T-helper 1 cell (primary cell): ENCODE measurements at places on chromosomes 7 and 10.

GRCh38 chr10:31112961-31113360 is 81.3 kb upstream of the ZNF438 start:
- DNase-seq = no peak

DNA sequence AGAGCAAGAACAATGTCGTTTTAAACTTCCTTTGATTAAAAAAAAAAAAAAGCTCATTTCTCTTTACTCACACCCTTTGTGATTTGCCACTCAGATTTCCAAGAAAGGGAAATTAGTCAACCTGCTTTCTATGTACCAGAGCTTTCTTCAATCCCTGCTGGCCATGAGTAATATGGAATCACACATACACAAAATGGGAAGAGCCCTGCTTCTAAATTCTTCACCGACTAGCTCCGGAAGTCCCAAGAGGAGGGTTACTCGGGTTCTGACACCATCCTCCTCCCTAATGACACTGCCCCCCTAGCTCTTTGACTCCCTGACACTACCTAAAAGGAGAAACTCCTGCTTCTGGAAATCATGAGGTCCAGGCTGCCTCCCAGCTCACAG is 81.8 kb upstream of the SFMBT2 start:
- DNase-seq = no peak

DNA sequence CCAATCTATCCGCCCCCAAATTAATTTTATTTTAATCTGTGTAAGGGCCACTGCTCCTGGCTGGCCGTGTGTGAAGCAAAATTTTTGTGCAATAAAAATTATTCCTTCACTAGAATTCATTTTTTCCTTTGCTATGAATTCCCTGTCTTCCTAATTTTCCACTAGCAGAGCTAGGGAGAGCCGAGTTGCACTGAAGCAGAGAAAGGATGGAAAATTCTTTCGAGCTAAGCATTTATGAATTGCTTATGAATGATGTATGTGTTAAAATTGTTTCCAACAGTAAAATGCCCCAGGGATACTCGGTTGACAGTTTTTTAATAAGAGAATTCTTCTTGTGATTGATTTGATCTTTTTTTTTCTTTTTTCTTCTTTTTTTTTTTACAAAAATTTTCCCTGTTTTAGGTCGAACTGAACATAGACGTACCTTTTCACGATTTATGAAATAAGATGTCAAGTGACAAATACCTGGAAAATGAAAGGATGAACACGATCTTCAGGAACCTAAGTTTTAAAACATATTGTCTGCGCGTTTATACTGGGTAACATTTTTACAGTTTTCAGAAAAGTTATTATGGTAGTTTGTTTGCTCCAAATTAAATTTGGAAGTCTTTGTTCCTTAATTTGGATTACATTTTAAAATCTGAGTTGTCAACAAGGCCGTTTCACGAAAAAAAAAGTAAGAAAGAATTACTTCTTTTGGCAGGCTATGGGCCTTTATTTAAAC is 288.8 kb upstream of the NFE2L3 start:
- DNase-seq = no peak

DNA sequence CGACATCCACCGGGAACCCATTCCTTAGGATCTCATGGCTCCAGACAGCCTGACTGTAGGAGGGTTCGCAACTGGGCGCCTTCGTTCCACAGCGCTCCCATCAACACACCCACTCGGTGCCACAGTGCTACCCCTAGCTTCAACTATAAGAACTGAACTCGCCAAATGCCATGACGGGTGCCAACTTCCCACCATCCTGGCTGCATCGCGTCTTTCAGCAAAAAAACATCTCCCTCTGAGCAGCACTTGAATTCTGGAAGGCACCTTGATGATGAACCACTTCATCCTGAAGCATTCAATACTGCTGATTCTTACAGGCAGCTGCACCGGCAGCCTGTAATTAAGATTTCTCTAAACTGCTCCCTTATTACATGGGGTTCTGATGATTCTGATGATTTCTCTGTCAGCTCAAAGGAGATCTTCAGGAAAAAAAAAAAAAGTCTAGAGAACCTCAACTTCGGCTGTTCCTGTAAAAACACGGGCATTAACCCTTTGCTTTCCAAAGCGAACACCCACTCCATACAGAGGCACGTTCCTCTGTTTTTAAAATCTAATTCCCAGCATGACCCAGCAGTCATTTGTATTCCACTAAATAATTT is 1.3 kb downstream of the CYTH3 start:
- DNase-seq = peak; percentile 20

- no peak for DNase-seq
These were observed 183.2 kb downstream of the ADK start for GRCh38 chr10:74334221-74334620.

- DNase-seq = no peak
These were observed 620.0 kb downstream of the CNTNAP2 start for GRCh38 chr7:146736446-146737190.

- peak; percentile 62 for DNase-seq
These were observed 167.6 kb downstream of the AMPH start for GRCh38 chr7:38463277-38464225.

- DNase-seq = no peak
These were observed 1.2 kb upstream of the FAM241B start for GRCh38 chr10:69628891-69629290.

GRCh38 chr10:7007600-7008190 is 403.1 kb downstream of the SFMBT2 start:
- no peak for DNase-seq

GRCh38 chr7:115409682-115410433 is 488.0 kb downstream of the MDFIC start:
- DNase-seq = no peak

- DNase-seq = no peak
These were observed 42.9 kb upstream of the TSPAN13 start for GRCh38 chr7:16710651-16711050.

DNA sequence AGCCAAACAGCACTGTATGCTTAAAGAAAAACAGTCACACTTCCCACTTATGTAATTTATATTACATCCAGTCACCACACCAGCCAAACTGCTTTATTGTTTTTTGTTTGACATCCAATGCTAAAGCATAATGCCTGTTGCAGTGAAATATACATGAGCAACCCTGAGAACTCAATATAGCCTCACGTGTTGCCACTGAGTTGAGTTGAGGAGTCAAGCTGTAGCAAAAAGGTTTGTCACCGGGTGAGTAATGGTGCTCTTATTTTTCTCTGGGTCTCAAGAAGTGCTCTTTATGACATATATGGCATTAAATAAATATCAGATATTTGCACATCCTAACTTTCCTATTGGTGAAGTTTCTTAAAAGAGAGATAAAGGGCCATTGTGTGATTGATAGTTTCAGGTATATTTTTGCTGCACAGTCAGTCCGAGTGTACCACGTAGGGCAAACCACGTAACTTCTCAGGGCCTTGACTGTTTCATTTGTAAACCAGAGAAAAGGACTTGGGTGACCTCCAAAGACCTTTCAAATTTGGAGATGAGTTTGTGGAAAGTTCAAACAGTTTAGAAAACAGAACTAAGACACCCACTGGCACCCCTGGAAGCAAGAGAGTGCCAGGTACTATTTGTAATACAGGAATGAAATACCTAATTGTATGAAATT is 168.5 kb downstream of the CFTR start:
- no peak for DNase-seq

- DNase-seq = no peak
These were observed 18.4 kb downstream of the ADAM8 start for GRCh38 chr10:133258066-133258817.

GRCh38 chr7:107694386-107694785 is 33.8 kb downstream of the SLC26A4 start:
- no peak for DNase-seq

DNA sequence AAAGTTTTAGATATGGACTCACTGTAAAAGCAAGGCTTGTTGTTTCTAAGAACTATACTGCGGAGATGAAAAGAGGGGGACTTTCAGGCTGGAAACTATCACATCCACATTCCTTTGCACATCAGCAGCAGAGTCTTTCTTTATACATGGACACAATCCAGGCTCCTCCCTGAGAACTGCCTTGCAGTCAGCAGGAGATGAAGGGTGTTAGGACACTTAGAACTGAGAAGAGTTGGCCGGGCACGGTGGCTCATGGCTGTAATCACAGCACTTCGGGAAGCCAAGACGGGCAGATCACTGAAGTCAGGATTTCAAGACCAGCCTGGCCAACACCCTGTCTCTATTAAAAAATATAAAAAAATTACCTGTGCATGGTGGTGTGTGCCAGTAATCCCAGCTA is 9.7 kb upstream of the GARS1 start:
- no peak for DNase-seq

GRCh38 chr10:67988606-67989005 is 86.5 kb downstream of the HERC4 start:
- DNase-seq = no peak

DNA sequence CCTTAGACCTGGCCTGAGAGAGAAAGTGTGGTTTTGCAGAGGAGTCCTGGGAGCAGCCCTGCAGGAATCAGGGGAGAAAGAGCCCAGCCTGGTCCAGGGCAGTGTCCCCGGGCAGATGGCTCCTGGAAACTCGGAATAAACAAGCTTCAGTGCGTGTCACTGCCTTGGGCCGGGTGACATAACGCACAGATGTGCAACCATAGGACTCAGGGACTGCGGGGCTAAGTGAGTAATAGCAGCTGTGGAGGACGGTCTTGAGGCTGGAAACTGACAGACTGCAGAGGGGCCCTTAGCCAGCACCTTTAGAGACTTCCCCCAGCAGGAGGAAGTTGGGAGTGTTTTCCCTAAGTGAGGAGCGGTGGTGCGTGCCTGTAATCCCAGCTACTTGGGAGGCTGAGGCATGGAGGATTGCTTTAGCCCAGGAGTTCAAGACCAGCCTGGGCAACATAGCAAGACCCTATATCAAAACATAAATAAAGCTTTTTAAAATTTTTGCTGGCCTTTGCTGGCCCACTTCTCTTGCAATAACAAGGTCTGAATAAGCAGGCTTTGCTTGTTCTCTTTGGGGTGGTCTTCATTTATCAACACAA is 5.3 kb upstream of the CLIP2 start:
- DNase-seq = no peak

DNA sequence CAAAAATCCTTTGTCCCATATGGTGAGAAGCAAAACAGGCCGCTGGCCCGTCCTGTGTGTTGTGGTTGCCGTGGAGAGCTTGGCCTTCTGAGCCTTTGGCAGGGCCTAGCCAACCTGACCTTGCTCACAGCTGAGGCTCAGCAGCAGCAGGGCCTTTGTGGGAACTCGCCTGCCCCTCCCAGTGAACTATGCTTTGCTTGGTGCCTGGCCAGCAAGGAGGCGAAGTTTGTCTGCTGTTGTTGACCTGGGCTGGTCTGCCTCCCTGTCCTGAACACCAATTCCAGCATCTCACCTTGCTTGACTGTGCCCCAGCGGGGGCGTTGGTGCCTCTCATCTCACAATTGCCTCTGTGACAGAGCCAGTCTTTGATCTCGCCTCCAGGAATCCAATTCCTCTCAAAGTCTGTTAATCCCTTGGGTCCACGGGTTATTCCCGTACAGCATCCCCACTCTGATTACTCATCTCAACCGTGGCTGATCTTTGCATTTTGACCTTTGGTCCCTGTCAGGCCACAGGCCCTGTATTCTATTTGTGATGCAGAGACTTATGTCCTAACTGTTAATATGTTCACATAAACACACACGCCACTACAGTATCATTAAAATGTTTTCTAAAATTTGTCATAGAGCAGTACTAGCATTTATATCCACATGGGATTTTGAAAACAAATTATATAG is 22.6 kb downstream of the EPDR1 start:
- DNase-seq = no peak

- DNase-seq = no peak
These were observed 32.6 kb downstream of the ANTXRL start for GRCh38 chr10:46319389-46319788.

DNA sequence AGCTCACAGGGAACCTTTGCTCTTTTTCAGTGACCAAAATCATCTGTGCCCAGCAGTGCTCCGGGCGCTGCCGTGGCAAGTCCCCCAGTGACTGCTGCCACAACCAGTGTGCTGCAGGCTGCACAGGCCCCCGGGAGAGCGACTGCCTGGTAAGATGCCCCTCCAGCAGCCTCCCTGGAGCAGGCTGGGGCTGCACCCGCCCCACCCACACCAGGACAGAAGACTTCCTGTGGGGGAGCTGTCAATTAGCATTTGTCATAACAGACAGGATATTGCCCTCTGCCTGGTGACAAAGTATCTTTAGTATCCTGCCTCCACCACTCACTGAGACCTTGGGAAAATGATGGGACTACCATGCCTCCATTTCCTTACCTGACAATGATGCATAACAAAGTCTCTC is 133.7 kb downstream of the EGFR start:
- DNase-seq = no peak

- DNase-seq = no peak
These were observed 22.2 kb downstream of the ARHGAP21 start for GRCh38 chr10:24701447-24701846.

DNA sequence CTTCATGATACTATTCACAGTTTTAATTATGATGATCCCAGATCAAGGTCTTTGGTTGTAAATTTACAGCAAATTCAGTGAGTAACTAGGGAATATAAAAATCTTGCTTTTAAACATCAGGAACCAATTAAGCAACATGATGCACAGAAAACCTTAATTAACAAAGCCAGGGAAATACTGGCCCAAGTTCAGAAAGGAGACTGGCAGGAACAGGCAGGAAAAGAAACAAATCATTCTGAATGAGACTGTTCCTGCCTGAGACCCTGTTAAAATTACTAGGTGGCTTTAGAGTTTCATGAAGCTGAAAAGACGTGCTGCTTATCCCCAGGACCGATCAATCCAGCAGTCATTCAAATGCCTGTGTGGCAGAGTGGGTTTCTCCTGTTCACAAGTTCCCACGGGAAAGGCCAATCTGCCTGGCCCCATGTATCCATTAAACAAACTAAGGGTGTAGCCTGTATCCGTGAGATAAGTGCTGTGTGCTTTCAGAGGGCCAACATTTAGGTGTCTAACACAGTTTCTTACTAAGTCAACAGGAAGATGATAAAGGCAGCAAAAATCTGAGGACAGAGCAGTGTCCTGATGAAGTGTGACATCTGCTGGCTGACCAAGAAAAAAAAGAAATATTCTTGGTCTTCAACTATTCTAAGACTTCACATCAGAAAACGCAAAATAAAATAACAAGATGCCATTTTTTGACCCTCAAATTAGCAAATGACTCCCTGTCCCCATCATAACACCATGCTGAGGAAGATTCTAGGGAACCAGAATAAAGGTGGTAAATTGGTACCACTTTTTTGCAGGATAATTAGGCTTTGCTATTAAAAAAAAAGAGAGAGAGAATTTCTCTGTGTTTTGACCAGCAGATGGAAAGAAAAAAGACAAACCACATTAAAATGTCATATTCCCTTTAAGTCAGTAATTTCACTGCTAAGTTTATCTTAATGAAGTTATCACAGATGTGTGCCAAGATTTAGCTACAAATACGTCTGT is 34.2 kb downstream of the PUS7 start:
- no peak for DNase-seq

GRCh38 chr7:30974605-30975255 is 11.0 kb downstream of the GHRHR start:
- no peak for DNase-seq

- DNase-seq = no peak
These were observed 148.6 kb downstream of the CYP26A1 start for GRCh38 chr10:93222211-93222754.
